ENCODE measurements at places on chromosomes 16 and 17.
A peak's percentile ranks its signal among the peaks of the same experiment; 100 is the strongest.

- DNase-seq: no peak
Measured at GRCh38 chr16:85861095-85861825, 37.7 kb upstream of the IRF8 start.

DNA sequence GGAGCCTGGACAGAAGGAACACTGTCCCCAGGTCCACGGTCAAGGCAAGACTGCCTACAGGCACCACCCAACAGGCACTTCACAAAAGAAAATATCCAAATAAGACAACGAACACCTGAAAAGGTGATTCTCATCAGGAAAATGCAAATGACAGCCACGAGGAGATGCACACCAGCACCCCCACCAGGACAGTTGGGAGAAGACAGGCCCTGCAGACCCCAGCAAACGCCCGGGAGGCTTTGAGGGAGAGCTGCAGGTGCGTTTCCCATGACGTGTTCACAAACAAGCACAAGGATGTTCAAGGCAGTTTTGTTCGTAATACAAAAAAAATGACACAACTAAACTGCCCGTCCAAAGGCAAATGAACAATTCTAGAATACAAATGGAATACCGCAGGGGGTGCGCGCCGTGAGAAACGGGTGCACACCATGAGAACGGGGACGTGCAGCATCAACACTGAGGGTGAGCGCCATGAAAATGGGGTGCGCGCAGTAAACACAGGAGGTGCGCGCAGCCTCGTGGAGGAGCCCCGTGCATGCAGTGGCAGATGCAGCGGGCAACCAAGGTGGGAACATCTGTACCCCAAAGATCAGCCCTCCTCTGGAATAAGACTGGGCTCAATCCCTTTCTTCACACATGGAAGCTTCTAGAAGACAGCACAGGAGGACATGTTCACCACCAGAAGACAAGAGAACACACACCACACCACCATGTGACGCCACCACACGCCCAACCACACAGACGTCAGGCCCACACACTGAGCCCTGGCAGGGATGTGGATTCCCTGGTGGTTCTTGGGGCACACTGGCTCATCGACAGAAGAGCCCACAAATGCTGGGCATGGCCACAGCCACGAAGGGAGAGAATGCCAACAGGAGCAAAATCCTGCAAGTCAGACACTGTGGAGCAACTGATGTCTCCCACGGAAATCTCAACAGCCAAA is 91.2 kb downstream of the ZNF778 start:
- DNase-seq: no peak

DNA sequence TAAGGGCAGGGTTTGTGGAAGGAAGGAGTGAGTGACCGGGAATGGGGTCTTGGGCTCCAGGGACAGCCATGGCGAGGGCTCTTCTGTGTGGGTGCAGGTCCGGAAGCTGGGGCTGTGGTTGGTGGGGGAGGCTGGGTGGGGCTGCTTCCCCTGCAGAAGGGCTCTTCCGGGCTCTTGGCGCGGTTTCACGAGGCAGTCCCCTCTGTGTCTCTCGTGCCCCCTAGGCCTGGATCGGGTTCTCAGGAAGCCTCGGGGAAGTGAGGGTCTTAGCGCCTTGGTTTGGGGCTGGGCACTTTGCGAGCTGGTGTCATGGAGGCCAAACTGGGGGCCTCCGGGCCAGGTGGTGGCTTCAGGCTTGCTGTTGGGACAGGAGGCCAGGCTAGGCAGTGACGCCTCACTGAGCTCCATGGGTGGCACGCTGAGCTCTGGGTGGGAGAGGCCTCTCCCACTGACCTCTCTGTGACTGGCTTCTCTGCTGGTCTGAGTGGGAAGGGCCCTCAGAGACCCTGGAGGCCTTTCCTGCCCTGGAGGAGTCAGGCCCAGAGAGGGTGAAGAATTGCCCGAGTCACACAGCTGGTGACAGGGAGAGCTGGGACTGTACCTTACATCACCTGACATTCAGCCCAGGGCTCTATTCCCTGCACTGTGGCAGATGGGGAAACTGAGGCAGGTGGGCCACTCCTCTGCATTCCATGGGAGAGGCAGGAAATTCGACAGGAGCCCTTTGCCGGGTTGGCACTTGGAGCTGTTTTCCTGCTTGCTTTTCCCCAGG is 8.2 kb downstream of the ADCY7 start:
- no peak for DNase-seq

DNA sequence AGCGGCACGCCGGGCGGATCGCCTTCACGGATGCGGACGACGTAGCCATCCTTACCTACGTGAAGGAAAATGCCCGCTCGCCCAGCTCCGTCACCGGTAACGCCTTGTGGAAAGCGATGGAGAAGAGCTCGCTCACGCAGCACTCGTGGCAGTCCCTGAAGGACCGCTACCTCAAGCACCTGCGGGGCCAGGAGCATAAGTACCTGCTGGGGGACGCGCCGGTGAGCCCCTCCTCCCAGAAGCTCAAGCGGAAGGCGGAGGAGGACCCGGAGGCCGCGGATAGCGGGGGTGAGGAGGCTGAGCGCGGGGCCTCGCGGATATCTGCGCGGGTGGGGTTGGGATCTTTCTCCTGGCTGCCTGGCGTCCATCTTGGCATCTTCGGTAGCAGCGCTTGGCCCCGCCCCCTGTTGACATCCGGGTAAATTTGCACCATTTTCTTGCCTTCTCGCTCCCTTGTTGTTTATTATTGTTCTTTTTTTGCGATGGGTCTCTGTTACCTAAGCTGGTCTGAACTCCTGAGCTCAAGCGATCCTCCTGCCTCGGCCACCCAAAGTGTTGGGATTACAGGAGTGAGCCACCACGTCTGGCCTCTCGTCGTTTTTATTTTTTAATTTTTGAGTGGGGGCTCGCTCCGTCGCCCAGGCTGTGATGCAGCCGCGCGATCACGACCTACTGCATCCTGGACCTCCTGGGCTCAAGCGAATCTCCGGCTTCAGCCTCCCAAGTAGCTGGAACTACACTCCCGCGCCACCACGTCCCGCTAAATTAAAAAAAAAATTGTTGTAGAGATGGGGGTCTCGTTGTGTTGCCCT is 898 bp downstream of the TERF2IP start:
- peak; percentile 86 for DNase-seq

DNA sequence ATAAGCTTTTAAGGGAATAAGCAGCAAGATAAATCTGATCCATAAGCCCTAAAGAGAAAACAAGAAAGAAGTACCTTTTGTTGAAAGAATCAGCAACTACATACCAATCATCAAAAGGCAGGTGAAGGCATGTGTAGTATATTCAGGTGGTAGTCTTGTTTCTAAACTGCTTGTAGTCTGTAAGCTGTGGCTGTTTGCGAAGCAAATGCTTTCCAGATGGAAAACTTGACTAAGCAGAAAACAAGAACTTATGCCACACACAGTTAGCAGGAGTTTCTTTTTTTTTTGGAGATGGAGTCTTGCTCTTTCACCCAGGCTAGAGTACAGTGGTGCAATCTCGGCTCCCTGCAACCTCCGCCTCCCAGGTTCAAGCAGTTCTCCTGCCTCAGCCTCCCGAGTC is 5.7 kb downstream of the CBX1 start:
- DNase-seq: no peak

DNA sequence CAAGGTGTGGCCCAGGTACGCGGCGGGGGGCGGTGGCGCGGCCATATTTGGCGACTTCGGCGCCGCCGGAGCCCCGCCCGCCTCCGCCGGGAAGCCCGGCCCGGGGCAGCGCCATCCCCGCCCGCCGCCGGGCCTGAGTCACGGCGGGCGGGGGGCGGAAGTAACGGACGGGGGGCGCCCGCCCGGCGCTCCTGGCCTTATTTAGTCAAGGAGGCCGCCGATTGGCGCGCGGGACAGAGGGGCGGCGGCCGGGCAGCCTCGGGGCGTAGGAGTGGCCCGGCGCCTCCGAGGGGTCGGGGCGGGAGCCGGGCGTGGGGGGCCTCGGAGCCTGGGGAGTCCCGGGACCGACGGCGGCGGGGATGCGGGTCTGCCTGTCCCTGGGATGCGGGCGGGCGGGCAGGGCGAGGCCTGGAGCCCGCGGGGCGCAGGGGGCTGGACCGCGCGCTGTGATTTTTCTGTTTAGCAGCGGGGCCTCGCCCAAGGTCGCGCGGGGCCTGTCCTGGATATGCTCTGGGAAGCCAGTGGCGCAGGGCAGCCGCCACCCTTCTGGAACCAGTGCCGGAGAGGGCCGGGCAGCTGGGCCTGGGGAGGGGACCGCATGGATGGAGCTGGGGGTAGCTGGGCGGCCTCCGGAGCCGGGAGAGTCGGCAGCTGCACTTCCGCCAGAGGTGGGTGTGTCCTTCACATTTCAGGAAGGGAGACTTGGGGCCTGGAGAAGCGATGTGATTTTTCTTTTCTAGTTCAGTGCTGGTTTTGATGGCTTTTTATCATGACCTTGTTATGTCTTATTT is 2.3 kb upstream of the ACTG1 start:
- peak; percentile 30 for DNase-seq

GRCh38 chr17:76251478-76252039 is 11.3 kb upstream of the RNF157 start:
- no peak for DNase-seq

DNA sequence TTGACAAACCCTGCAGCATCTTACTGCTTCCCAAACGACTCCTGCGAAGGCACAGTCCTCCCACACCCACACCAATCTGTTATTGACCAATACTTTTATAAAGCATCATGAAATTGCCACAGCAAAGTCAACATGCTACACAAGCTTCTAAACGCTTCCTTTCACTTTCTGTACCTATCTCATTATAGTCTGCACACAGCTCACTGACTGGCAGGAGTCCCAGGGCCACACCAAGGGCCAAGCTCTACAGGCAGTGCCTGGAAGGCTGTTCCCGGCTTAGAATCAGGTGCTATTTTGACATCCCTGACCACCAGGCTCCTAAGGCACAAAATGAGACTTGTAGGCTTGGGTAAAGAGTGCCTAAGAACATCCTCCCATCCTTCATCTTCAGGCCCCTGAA is 39.5 kb downstream of the USP7 start:
- peak; percentile 25 for DNase-seq

DNA sequence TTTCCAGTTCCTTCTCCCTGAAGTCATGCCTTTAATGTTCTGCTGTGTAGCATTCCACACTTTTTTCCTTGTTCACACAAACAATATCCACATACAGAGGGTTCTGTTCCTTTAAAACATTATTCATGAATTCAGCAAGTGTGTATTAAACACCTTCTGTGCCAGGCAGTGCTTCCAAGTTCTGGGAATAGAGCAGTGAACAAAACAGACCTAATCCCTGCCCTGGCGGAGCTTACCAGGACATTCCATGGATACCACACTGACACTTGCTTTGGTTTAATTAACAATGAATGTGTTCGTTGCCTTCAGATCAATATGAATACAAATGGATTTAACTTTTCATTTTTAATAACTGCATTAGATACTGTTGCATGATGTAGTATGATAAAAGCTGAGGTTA is 57.9 kb upstream of the CLEC19A start:
- DNase-seq: peak; percentile 14

- DNase-seq: no peak
Measured at GRCh38 chr16:78446486-78446885, 347.0 kb downstream of the WWOX start.

Measured in midbrain (tissue), 1 donor.